ENCODE measurements at places on chromosomes 12 and 14. TPM values are rescaled to one million over a fixed set of nuclear protein-coding genes. Genes with fewer than 3 reads are reported as not detected.

TCL1B gene
- total RNA-seq, result not detected

FOXG1 gene
- not detected for total RNA-seq

CCER1 gene
- total RNA-seq, result not detected

SDR9C7 gene
- total RNA-seq, result 0.31 TPM

CCND2 gene
- 208 TPM for total RNA-seq

RFLNA gene
- total RNA-seq, result 26.7 TPM
